CD4-positive, alpha-beta memory T cell (primary cell): ENCODE measurements at places on chromosomes 5 and 9. TPM values are rescaled to one million over a fixed set of nuclear protein-coding genes. Genes with fewer than 3 reads are reported as not detected.

ARID3C gene
- not detected for total RNA-seq

DNM1 gene
- total RNA-seq: 2.2 TPM

MRPS30 gene
- 54.1 TPM for total RNA-seq

DDX4 gene
- not detected for total RNA-seq

BTNL8 gene
- not detected for total RNA-seq
